NCI-H1048 (cell line): ENCODE measurements at places on chromosomes 12 and 14.

- no peak for DNase-seq
These were observed 27.8 kb downstream of the AACS start for GRCh38 chr12:125092872-125093680.

DNA sequence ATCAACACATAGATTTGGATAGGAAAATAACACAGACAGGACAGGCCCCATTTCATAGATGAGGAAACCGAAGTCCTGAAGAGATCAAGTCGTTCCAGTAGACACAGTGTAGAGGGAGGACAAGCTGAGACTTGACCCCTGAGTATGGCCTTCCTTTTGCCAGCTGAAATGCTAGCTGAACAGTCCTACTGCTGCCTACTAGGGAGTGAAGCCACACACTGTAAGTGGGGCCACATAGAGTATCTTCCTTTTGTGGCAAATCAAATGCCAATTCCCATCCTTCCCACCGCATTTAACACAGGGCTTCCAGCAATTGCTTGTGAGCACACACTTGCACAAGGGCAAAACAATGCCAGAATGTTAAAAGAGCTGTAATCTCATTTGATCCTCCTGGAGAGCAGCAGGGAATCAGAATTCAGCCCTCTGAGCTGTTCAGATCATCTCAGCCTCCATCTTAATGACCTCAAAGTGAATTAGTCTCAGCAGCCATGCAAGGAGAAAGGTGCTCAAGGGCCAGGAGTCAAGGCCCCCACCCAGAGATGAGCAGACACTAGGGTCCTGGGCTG is 380.5 kb downstream of the EMP1 start:
- no peak for DNase-seq

DNA sequence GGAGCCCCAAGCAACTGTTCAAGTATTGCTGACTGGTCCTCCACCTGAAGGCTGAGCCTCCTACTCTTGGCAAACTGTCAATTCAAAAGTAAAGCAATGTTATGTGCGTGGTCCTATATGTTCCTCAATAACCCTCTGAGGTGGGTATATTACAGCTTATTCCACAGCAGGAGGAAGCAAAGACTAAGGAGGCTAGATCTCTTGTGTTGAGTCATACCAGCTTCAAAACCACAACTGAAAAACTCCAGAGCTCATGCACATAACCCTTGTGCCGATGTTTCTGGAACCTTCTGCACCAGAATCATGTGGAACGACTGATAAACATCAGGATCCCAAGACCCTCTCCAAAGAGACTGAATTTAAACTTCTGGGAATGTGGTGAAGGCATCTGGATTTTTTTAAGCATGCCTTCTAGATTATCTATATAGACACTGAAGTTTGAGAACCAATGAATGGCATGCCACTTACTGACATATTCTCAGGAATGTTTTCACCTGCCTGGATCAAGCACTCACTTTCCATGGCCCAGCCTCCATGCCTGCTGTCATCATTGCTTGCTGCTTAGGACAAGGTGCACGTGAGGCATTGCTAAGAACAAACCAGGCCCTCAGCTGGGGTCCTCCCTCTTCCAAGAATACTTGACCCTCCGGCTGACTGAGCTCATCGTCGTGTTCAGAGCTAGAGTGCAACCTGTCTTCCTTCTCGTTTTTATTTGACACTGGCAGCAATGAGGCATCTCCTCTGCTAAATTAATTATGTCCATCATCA is 194.7 kb downstream of the BCL11B start:
- DNase-seq: no peak

DNA sequence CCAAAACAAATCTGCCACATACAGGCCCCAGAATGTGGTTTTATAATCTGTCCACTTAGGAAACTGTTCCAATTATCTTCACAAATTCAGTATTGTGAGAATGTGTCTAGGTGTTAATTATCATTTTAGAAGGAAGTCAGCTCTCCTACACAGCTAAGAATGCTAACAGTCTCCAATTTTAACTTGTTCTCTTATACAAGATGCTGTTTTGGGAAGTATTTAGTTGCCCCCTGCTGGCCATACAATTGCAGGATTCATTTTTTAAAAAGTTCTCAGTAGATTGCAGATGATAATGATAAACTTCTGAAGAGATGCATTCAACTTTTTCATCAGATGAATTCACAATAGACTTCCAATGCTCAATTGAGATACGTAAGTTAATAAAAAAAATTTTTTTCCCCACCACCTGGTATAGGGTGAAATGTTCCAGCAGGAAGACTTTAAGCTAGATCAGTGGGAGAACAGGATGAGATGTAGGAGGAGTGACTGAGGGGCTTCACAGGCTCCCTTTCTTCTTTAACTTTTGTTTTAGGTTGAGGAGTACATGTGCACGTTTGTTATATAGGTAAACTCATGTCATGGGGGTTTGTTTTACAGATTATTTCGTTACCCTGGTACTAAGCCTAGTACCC is 27.3 kb upstream of the OSBPL8 start:
- no peak for DNase-seq

DNA sequence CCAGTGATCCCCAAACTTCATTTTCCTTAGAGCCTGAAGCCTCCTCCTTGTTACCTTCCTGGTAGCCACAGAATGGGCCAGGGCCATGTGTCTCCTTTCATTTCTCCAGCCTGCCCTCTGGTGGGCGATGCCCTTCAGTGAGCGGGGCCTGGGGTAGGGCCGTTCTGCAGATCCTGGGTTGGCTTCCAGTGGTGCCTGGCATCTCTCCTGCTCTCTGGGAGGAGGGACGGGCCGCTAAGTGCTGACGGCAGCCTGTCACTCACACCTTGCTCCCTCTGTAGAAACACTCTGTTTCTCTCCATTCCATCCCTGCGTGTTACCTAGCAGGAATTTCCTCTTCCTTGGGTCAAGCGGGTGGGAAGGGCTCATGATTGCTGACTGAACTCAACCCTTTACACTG is 232.1 kb downstream of the CACNA1C start:
- DNase-seq: no peak

DNA sequence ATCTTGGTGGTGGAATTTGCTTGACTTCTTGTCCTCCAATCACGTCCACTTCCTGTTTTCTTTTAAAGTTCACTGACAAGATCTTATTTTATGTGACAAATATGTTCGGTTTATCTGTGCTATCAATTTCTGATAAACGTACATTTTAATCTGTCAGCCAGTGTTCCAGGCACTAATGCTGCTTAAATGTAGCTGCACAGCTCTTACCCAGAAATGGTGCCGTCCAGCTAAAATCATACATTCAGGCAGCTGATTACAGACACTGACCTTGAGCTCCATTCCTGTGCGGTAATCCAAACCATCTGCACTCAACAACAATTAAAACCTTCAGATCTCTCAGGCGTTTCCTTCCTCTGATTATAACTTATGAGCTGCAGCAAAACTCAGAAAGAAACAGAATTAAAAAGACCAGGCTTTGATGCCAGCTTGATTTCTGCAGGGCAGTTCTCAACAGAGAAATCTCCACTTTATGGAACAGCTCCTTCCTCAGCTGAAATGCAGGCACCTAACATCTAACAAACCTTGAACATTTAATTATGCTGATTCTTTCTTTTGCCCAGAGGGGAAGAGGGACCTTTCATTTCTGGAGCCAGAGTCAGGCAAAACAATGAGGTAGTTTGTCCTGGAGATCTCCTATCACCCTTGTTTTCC is 26.4 kb upstream of the RASSF3 start:
- no peak for DNase-seq

- DNase-seq: no peak
These were observed 117.7 kb upstream of the C14orf180 start for GRCh38 chr14:104461676-104462449.

- no peak for DNase-seq
These were observed 153.2 kb upstream of the ALG10B start for GRCh38 chr12:38163442-38163801.

DNA sequence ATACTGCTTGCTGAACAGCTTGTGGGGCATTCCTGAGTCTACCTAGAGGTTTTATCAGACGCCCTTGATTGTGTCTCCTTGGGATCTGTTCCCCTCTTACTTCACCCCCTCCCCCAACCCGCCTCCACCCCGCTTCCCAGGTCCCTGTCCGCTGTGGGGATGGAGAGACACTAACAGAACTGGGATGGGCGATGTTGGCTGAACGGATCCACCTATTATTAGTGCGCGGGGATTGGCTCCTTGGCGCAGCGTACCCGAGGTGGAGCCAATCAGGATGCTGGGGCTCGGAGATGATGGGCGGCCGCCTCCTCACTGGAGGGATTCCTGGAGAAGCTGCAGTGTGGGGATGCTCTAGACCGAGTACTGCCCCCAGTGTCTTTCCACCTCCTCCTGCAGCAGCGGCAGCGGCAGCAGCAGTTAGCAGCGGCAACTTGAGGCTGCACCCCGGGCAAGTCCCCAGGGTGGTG is at the start of gene SYT1:
SYT1 (plus strand) TSS at position 372 of the 467 bp plus-strand sequence.
- no peak for DNase-seq

- no peak for DNase-seq
These were observed 6.0 kb upstream of the YARS2 start for GRCh38 chr12:32761716-32762115.

DNA sequence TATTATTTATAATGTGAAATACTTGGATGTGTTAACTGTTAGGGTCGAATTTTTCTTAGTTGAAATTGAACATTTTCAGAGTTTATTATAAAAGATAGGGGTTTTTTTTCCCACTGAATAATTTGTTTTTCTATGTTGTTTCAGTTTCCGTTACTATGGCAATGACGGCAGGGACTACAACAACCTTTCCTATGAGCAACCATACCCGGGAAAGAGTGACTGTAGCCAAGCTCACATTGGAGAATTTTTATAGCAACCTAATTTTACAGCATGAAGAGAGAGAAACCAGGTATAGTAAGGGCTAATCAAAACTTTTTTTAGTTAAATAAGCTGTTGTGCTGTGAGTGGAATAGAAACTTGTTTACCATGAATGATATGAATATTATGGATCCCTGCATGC is 35.1 kb upstream of the BMAL2 start:
- DNase-seq: no peak

GRCh38 chr12:49800421-49801140 is 27.6 kb downstream of the NCKAP5L start:
- DNase-seq: no peak

DNA sequence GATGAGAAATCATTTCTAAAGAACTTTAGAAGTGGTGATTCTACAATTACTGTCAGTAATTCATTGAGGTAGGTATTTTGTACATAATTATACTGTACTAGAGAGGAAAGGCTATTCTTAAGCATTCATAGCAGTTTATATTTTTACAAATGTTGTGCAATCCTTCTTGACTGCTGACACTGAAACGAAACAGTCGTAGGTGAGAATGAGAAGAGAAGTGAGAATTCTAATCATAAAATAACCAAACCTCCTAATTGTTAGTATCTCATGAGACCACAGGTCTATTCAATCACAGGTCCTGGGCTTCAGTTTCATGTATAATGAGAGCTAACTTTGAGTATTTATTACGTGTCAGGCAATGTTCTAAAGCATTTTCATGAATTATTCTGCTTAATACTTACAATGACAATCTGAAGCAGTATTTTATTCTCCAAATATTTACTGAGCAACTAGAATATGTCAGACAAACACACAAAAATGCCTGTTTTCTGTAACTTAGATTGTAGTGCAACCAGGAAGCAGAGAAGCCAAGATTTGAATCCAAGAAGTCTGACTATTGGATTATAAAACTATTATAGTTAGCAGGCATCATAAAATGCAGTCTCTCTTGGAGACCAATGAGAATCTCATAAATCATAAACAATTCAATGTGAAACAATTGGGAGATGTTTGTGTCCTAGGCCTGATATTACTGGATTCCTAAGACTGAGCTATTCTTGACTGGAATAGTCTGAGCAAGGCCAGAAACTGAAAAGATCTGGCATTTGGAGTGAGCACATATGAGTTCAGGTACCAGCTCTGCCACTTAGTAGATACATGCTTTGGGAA is 24.3 kb downstream of the RERG start:
- no peak for DNase-seq

DNA sequence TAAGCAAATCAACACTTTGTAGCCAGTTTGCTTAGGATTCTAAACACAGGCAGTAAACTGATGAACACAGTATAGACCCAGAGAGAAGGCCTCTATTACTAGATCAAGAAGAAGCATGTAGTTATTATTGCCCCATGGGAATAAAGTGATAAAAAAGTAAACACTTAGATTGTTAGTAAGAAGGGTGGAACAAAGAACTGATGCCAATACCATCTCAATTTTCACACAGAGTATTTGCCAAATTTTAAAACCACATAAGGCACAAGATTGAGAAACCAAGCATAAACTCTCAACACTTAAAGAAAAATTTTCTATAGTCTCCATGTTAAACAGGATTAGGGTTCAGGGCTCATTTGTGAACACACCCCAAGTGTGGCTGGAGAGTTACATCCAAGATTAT is 77.0 kb upstream of the SYT1 start:
- DNase-seq: no peak

- DNase-seq: no peak
These were observed 32.0 kb downstream of the SSH1 start for GRCh38 chr12:108825201-108825950.

- DNase-seq: no peak
These were observed 28.9 kb downstream of the RXYLT1 start for GRCh38 chr12:63808631-63809030.

- DNase-seq: no peak
These were observed 67.7 kb downstream of the NT5DC3 start for GRCh38 chr12:103773109-103773910.

DNA sequence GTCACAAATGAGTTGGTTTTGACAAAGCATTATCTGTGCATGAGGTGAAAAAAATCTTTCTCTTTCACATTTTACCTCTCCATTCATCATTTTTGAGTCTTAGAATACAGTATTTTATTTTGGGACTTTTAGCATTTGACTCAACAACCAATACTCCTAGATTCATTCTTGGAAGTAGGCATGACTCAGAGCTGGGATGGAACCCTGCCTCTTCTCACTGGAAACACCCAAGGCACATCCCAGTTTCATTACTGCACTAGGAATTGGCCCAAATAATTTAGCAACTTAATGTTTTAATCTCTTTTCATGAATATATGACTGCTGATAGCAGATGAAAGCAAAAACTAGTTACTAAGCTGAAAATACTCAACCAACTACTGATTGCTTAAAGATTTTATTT is 3.3 kb upstream of the PDZRN4 start:
- no peak for DNase-seq

GRCh38 chr14:54301359-54301758 is 95.4 kb upstream of the CDKN3 start:
- DNase-seq: no peak

DNA sequence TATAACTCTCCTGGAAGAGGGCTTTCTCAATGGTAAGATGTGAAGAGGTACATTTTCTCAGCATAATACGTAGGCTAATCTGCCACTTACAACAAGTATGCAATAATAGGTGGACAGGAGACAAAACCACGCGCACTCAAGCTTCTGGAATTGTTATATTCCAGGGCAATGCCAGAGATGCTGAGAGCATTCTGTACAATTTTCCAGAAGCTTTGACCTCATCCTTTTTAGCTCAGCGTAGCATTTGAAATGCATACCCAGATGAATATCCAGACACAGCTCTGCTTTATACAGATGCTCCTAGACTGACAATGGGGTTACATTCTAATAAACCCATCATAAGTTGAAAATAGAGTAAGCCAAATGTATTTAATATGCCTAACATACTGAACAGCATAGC is 1492.4 kb upstream of the FLRT2 start:
- DNase-seq: no peak
